Ovary (tissue), 10 donors: ENCODE measurements at places on chromosomes 2 and 18. TPM values are rescaled to one million over a fixed set of nuclear protein-coding genes. Genes with fewer than 3 reads are reported as not detected.

GRCh38 chr18:7657050-7657449, 89.9 kb downstream of the PTPRM start:
- DNase-seq: no peak

GRCh38 chr18:46278481-46279465, 174.6 kb downstream of the HAUS1 start:
- DNase-seq: no peak

- DNase-seq: no peak
These were observed 76.4 kb upstream of the TTC39C start for GRCh38 chr18:23938043-23938756.

- DNase-seq: peak; percentile 14
These were observed 72.8 kb downstream of the EDAR start for GRCh38 chr2:108916122-108916795.

DNA sequence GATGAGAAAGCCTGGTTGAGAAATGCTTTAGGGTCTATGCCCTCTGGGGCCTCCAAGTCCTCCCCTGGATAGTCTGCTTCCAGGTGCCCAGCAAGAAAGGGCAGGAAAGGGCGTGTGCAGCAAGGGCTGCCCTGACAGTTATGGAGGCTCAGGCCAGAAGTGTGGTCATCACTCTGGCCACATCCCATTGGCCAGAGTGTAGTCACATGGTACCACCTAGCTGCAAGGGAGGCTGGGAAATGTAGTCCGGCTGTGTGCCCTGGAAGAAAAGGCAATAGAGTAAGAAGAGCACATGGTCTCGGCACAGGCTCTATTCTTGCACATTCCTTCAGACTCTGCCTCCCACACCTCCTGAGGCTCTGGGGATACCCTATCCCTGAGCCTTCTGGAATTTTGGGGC, 35.7 kb downstream of the ODC1 start:
- no peak for DNase-seq

DNA sequence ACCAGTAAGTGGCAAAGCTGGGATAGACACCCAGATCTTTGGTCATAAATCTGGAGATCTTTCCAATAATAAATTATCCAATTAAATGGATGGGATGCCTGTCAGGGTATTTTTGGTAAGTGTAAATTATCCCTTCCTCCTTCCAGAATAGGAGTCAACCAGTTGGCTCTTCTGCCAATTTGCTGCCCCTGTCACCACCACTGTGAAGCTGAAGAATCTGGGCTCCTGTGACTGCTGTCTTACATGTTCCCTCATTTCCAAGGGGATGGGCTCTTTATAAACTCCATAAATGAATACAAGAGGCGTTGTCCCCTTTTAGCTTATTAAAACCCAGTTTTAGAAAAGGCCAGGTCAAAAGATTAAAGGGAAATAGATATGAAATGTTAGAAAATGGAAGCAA, 17.8 kb upstream of the BMP10 start:
- DNase-seq: no peak

- DNase-seq: peak; percentile 78
These were observed 11.5 kb downstream of the TEX44 start for GRCh38 chr2:231604101-231604684.

DNA sequence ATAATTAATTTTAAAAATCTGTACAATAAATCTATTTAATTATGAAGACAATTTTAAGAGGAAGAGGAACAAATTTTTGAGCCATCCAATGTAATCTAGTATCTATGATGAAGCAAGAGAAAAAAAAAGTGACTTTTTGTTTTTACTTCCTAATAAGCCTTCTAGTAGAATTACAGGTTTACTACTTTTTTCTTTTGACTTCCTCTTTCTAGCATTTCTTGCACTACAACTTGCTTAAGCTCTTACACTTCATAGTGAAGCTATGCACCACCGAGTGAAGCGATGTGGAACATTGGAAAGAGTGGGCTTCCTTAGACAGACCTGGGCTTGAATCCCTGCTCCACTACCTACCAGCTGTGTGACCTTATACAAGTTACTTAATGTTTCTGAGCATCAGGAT, 2.1 kb downstream of the SERPINB2 start:
- DNase-seq: no peak

GRCh38 chr2:195709901-195710806, 53.1 kb downstream of the SLC39A10 start:
- no peak for DNase-seq

GRCh38 chr2:43032213-43033015, 194.0 kb downstream of the ZFP36L2 start:
- peak; percentile 91 for DNase-seq

- no peak for DNase-seq
These were observed 15.6 kb upstream of the CYTIP start for GRCh38 chr2:157459486-157459885.

DNA sequence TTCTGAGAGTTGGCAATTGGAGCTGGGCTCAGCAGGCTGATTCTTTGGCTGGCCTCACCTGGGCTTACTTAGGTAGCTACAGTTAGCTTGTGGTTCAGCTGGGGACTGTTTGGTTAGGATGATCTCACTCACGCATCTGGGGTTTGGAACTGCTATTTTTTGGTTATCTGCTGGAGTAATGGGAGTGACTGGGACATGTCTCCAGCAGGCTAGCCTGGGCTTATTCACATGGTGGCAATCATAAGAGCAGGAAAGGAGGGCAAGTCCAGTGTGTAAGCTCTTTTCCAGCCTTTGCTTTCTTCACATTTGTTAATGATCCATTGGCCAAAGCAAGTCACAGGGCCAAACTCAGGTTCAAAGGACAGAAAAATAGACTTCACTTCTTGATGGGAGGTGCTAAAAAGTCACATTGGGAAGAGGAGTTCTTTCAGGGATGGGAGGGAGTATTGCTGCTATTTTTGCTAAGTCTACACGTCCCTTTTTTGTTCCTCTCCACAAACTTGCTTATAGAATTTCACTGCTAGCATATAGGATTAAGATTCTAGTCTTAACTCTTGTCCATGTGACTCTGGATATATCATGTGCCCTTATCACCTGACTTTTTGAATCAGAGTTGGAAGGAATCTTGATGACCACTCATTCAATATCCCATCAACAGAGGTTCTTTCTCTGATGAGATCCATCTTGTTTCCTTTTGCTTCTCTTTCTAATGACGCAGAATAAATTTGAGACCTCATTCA, 174.0 kb downstream of the ZFP36L2 start:
- no peak for DNase-seq

SUCLG1 gene
- total RNA-seq: 58.1 TPM

TSPYL6 gene
- 0.11 TPM for total RNA-seq

ANKRD30B gene
- not detected for total RNA-seq

UNC80 gene
- total RNA-seq: 0.63 TPM

CD226 gene
- 1.2 TPM for total RNA-seq

CKAP2L gene
- total RNA-seq: not detected

SIX3 gene
- total RNA-seq: not detected

VIT gene
- total RNA-seq: 5.5 TPM
